ENCODE measurements at places on chromosomes 5 and 9. TPM values are rescaled to one million over a fixed set of nuclear protein-coding genes. Genes with fewer than 3 reads are reported as not detected.

Gene DBH
- total RNA-seq: not detected

Gene GLT6D1
- not detected for total RNA-seq

Gene FCN2
- total RNA-seq: not detected

Gene ZNF608
- 7.7 TPM for total RNA-seq

Gene PSMD5
- total RNA-seq: 21.5 TPM

Gene CNTRL
- total RNA-seq: 9.1 TPM

Gene C9orf153
- 0.26 TPM for total RNA-seq

Gene LECT2
- not detected for total RNA-seq

Gene GRIA1
- 6.0 TPM for total RNA-seq

Gene TRIM32
- total RNA-seq: 14.1 TPM

Gene RLN1
- not detected for total RNA-seq

Gene ACTBL2
- not detected for total RNA-seq

Gene GRIN3A
- total RNA-seq: under 0.01 TPM

Gene SEPTIN8
- total RNA-seq: 84.5 TPM

Gene PKN3
- total RNA-seq: 2.8 TPM

Gene PCDHGB6
- 4.7 TPM for total RNA-seq

Gene FBXL7
- 2.2 TPM for total RNA-seq

Gene RNF183
- total RNA-seq: not detected

Gene XRCC4
- total RNA-seq: 83.2 TPM
